ENCODE measurements at places on chromosomes 5 and 9.

- no peak for DNase-seq
These were observed 238.9 kb upstream of the NR4A3 start for GRCh38 chr9:99582814-99583213.

- no peak for DNase-seq
These were observed 23.1 kb downstream of the GALNT10 start for GRCh38 chr5:154213592-154213991.

- DNase-seq = no peak
These were observed 31.8 kb downstream of the EGFLAM start for GRCh38 chr5:38290028-38290653.

GRCh38 chr5:5634817-5635216 is 212.3 kb downstream of the ICE1 start:
- no peak for DNase-seq

- DNase-seq = no peak
These were observed 53.4 kb upstream of the RPS23 start for GRCh38 chr5:82331557-82331956.

GRCh38 chr9:78030553-78031443 is 813 bp downstream of the GNAQ start:
- peak; percentile 52 for DNase-seq

DNA sequence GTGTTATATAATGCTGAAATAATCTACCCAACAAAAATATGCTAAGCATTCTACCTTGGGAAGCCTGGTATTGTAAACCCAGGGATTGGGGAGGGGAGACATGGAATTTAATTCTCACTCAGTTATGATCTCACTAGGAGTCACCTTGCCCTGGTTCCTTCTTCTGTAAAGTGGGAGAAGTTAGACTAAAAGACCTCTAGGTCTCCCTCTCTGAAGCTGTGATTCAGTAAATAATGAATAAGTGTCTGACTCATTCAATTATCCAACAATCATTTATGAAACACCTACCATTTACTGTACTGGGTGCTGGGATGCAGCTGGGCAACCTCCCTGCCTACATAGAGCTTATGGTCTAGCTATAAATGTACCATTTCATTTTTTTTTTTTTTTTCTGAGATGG is 20.2 kb upstream of the SPARC start:
- no peak for DNase-seq

Data from stimulated activated CD4-positive, alpha-beta T cell treated with anti-CD3 and anti-CD28 coated beads, Interleukin-4, amount 100 ng/mL, for 4 hours (primary cell).